SHP77 treated with DMSO at 0.1 percent for 48 hours (cell line): ENCODE measurements at places on chromosomes 3 and 15.

- no peak for DNase-seq
Observed at GRCh38 chr15:38053205-38053604, 118.8 kb downstream of the TMCO5A start.

DNA sequence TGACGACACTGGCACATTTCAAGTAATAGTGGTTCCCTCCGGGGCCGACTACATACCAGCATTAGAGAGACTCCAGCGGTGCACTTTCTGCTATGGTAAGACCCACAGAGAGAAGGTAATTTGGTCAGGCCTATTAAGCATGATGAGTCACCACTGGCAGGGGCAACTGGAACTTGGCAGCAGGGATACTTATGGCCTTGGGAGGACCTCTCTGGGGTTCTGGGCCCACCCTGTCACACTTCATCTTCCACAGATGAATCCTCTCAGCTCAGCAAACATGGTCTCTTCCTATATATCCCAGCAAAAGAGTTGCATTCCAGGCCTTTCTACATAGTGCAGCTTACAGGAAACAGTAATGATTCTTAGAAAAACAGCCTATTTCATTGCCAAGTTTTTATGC is 88.0 kb downstream of the PIK3R4 start:
- no peak for DNase-seq

DNA sequence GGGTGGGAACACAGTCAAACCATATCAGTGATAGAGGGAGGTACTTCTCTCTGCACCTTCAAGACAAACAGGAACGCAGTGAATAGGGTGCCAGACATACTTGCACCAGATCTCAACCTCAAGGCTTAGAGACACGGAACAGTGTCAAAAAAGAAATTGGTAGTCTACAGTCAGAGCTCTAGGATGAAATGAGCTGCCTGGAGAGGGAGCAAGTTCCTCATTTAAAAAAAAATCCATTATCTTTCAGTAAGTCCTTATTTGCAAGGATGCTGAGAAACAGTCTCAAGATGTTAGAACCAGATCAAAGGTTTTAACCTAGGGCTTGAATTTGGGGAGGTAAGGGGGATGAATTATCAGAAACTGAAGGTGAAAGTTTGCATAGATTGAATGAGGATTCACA is 20.2 kb upstream of the LMCD1 start:
- DNase-seq: no peak

DNA sequence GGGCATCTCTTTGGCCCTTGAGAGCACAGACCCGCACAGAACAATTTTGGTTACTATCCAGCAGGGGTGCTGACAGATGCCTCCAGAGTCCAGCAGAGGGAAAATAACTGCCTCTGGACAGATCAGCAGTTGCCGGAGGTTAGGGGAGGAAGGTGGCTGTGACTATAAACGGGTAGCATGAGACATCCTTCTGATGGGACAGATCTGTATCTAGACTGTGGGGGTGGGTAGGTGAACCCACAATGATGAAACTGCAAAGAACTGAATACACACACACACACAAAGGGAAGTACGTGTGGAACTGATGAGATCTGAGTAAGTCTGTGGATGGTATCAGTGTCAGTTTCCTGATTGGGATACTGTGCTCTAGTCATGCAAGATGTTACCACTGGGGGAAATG is 21.2 kb downstream of the ADAMTS7 start:
- no peak for DNase-seq

- no peak for DNase-seq
Observed at GRCh38 chr3:71451060-71451459, 132.5 kb downstream of the FOXP1 start.

GRCh38 chr3:170714562-170715535 is 129.0 kb upstream of the SLC7A14 start:
- no peak for DNase-seq

DNA sequence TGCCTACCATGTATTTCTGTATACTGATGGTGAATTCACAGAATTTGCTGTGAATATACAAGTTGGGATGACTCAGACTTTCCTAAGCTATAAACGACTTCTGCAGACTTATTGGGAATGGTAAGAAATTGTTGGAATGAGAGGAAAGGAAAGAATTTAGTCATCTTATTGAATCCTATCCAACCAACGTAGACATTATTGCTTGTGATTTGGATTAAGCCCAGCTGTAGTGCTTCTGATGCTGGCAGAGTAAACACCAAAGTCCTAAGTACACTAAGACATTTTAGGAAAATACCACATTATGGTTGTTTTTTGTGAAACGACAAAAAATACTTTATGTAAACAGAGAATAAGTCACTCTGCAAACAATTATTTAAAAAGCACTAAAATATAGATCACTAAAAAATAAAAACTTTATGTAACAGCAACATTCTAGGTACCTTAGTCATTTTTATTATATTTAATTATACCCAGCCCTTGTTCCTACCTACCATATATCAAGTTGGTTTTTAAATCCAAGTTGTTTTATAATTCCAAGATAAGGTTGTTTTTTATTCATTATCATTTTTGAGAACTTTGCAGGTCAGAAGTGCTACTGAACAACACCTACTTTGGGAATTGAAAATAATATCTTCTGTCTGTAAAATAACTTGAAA is 99.2 kb upstream of the MLF1 start:
- DNase-seq: no peak

DNA sequence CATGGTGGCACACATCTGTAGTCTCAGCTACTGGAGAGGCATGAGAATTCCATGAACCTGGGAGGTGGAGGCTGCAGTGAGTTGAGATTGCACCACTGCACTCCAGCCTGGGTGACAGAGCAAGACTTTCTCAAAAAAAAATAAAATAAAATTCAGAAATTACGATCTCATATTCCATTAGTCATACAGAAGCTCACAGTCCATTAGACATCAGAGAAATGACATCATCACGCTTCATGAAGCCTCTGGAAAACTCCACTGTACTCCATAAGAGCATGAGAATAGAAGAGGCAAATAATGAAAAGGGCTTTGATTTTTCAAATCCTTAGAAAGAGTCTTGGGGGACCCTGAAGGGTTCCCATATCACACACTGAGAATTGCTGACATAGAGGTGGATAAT is 145.0 kb upstream of the MITF start:
- DNase-seq: no peak
